ENCODE measurements at places on chromosomes 2 and 18.

- DNase-seq, result no peak
Measured at GRCh38 chr2:196266855-196267254, 95.5 kb upstream of the STK17B start.

- DNase-seq, result no peak
Measured at GRCh38 chr2:20571644-20572215, 79.2 kb downstream of the HS1BP3 start.

- no peak for DNase-seq
Measured at GRCh38 chr2:188047735-188048134, 243.9 kb upstream of the GULP1 start.

DNA sequence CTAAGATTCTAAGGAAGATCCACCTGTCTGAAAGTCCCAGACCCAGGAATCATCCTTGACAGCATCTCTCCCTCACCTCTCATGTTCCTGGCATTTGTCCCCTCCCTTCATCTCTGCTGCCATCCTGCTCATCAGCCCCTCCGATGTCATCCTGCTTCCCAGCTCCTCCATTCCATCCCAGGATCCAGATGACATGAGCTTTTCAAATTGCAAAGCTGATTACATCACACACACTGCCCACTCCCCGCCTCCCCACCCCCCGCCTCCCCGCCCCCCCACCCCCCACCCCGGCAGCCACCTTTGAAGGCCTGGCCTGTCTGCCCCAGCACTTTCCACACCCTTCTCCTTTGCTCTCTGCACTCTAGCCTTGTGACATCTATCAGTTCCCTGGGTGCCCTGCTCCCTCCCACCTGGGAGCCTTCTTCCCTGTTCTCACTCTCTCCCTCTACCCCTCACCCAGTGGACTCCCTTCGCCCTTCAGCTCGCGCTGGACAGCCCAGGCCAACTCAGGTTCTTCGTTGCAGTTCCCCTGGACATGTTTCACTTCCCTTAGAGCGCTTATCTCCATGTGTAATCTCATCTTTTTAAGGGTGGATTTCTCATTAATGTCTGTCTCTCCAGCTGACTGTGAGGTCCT lies 61.6 kb downstream of the DNMT3A start:
- DNase-seq, result no peak

DNA sequence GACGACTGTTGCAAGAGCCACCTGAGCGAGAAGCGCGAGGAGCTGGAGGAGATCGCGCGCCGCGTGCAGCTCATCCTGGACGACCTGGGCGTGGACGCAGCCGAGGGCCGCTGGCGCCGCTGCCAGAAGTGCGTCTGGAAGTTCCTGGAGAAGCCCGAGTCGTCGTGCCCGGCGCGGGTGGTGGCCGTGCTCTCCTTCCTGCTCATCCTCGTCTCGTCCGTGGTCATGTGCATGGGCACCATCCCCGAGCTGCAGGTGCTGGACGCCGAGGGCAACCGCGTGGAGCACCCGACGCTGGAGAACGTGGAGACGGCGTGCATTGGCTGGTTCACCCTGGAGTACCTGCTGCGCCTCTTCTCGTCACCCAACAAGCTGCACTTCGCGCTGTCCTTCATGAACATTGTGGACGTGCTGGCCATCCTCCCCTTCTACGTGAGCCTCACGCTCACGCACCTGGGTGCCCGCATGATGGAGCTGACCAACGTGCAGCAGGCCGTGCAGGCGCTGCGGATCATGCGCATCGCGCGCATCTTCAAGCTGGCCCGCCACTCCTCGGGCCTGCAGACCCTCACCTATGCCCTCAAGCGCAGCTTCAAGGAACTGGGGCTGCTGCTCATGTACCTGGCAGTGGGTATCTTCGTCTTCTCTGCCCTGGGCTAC lies 1.2 kb downstream of the KCNF1 start:
- DNase-seq, result no peak

DNA sequence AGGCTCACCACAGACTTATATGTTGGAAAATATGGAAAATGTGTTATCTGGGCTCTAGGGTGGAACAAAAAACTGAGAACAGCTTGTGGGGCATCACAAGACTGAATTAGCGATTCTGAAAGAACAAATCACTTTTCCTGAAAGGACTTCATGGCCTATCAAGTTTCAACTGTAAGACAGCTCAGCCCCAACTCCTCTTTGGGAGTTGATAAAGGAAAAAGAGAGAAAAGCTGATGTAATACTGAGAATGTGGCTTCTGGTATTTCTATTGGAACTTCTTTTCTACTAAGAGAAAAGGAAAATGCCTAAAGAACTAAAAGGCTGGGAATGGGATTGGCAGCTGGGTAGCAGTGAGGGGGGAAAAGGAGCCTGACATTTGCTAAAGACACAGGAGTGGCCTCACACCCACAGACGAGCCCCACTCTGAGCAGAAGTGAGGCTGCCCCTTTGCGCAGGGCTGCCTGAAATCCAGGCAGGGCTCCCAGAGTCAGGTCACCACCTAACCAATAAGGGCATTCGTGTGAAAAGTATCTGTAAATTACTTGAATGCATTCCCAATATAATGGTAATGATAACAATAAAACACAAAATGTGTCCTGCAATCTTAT lies 75.6 kb downstream of the LRP2 start:
- DNase-seq, result no peak

GRCh38 chr18:51069885-51070284 lies 39.9 kb downstream of the SMAD4 start:
- no peak for DNase-seq

- DNase-seq, result no peak
Measured at GRCh38 chr2:111903930-111904439, 5.6 kb downstream of the MERTK start.

- DNase-seq, result peak; percentile 26
Measured at GRCh38 chr2:237026981-237027711, 58.5 kb upstream of the COPS8 start.

GRCh38 chr2:216583147-216583546 lies 50.1 kb upstream of the IGFBP2 start:
- no peak for DNase-seq

Data from CD4-positive, alpha-beta T cell treated with Interferon gamma for 1 hour (primary cell).